ENCODE measurements at places on chromosomes 7 and 10.

GRCh38 chr10:128723631-128724205 lies 597.5 kb upstream of the MKI67 start:
- DNase-seq = no peak

GRCh38 chr7:101882595-101883564 lies 65.5 kb downstream of the CUX1 start:
- peak; percentile 100 for DNase-seq

- DNase-seq = peak; percentile 65
Measured at GRCh38 chr7:150368884-150369747, 494 bp downstream of the REPIN1 start.

- no peak for DNase-seq
Measured at GRCh38 chr7:132456418-132456817, 119.9 kb downstream of the PLXNA4 start.

- DNase-seq = peak; percentile 2
Measured at GRCh38 chr7:124752310-124752709, 13.3 kb downstream of the GPR37 start.

DNA sequence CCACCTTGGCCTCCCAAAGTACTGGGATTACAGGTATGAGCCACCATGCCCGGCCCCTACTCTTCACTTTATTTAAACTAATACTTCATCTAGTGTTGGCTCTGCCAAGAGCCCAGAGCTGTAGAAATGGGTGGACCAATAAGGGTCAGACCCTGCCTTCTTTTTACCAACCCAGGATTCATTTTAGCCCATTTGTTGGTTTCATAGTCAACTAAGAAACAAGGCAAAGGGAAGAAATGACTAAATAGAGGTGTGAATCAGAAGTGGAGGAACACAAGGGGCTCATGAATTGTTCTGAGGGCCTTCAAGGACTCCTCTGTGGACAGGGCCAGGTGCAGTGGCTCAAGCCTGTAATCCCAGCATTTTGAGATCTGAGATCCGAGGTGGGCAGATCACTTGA lies 1.1 kb downstream of the ANKRD2 start:
- no peak for DNase-seq

- DNase-seq = no peak
Measured at GRCh38 chr7:1121886-1122831, 34.2 kb downstream of the GPER1 start.

DNA sequence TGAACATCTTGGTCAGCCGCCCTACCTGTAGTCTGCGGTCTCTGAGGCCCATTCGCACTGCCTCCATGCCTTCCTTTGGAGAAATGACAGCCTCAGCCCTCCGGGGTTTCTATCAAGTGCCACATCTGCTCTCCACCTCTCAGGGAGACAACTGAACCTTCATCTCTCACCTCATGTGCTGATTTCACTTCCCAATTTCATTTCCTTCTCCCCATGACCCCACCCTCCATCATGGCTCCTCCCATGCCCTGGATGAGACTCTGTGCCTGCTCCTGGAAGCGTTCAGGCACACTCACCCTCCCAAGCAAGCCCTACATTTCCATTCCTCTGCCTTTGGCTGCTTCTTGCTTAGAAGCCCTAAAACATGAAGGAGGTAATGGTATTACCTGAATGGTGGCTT lies 7.8 kb upstream of the SCD start:
- DNase-seq = no peak

- no peak for DNase-seq
Measured at GRCh38 chr7:7151285-7151684, 31.1 kb upstream of the C1GALT1 start.

DNA sequence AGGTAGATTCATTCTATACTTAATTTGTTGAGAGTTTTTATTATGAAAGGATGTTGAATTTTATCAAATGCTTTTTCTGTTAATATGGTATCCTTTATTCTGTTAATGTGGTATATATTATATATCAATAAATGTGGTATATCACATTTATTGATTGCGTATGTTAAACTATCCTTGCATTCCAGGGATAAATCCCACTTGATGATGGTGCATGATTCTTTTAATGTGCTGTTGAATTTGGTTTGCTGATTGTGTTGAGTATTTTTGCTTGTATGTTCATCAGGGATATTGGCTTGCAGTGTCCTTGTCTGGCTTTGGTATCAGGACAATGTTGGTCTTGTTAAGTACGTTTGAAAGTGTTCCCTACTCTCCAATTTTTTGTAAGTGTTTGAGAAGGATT lies 11.9 kb downstream of the LRMDA start:
- no peak for DNase-seq

GRCh38 chr10:5843686-5844344 lies 30.6 kb upstream of the GDI2 start:
- DNase-seq = no peak

DNA sequence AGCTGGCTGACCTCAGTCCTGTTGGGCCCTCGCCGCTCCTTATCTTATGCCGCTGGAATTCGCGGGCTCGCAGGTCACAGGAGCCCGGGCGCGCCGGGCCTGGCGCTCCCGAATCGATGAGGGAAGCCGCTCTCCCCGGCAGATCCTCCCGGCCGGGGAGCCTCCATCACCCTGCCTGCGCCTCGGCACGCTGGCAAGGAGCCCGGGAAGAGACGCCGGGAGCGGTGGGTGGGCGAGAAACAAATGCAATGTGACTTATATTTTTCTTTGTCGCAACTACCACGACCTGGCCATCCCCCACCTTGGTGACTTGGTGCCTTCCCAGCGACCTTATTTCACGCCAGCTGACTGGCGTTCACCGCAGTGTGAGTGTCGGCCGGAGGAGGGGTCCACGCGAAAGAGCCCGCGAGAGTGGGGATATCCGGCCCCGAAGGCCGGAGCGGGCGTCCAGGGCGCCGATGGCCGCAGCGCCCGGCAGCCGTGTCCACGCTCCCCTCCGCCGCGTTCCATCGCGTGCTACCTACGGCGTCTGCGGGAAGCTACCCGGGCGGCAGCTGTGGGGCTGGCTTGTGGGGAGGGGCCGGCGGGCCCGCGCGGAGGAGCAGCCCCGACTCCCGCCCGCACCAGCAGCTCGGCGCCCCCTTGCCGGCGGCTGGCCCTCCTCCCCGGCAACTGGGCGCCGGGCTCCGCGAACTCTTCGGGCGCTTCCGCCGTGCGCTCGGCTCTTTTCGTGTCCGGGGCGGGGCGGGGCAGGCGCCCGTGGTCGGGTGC lies 494 bp upstream of the BMPR1A start:
- DNase-seq = peak; percentile 81

- peak; percentile 15 for DNase-seq
Measured at GRCh38 chr10:27319752-27320431, 79.3 kb upstream of the ACBD5 start.

DNA sequence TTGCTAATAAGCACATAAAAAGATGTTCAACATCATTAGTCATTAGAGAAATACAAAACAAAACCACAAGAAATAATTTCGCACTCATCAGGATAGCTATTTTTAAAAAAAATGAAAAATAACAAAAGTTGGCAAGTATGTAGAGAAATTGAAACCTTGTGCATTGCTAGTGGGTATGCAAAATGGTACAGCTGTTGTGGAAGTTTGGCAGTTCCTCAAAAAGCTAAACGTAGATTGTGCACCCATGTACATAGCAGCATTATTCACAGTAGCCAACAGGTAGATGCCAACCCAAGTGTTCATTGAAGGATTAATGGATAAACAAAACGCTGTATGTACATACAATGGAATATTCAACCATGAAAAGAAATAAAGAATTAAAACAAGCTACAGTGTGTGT lies 35.3 kb upstream of the STARD3NL start:
- DNase-seq = no peak

GRCh38 chr10:75375838-75376237 lies 25.7 kb downstream of the ZNF503 start:
- no peak for DNase-seq

- no peak for DNase-seq
Measured at GRCh38 chr7:309586-310228, 19.7 kb downstream of the FOXL3 start.

DNA sequence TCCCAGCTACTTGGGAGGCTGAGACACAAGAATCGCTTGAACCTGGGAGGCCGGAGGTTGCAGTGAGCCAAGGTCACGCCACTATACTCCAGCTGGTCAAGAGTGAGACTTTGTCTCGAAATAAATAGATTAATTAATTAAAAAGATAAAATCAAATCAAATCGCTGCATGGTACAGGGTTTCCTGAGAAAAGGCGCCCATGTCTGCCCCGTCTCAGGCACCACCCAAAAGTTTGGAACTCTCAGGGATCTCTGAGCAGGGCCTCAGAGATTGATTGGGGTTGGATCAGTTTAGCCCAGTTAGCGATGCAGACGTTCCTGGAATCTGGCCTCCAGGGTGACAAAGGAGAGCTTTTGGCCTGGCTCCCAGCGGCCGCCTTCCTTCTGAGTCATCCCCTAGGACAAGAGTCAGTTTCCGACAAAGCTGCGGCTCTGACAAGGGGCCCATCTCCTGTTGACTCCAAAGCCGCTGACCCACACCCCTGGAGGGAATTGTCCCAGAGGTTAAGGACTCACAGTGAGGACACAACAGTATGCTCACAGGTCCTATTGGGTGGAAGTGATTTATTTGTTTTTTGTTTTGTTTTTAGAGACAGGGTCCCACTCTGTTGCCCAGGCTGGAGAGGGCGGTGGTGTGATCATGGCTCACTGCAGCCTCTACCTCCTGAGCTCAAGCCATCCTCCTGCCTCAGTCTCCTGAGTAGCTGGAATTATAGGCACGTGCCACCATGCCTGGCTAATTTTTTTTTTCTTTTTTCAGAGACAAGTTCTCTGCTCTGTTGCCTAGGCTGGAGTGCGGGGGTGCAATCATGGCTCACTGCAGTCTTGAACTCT lies 6.8 kb downstream of the ORAI2 start:
- DNase-seq = peak; percentile 87

GRCh38 chr10:102419269-102420180 lies 940 bp upstream of the PSD start:
- DNase-seq = peak; percentile 30

GRCh38 chr10:130354976-130355795 lies 219.0 kb downstream of the GLRX3 start:
- no peak for DNase-seq

GRCh38 chr7:18320971-18321567 lies 174.5 kb upstream of the HDAC9 start:
- peak; percentile 54 for DNase-seq

DNA sequence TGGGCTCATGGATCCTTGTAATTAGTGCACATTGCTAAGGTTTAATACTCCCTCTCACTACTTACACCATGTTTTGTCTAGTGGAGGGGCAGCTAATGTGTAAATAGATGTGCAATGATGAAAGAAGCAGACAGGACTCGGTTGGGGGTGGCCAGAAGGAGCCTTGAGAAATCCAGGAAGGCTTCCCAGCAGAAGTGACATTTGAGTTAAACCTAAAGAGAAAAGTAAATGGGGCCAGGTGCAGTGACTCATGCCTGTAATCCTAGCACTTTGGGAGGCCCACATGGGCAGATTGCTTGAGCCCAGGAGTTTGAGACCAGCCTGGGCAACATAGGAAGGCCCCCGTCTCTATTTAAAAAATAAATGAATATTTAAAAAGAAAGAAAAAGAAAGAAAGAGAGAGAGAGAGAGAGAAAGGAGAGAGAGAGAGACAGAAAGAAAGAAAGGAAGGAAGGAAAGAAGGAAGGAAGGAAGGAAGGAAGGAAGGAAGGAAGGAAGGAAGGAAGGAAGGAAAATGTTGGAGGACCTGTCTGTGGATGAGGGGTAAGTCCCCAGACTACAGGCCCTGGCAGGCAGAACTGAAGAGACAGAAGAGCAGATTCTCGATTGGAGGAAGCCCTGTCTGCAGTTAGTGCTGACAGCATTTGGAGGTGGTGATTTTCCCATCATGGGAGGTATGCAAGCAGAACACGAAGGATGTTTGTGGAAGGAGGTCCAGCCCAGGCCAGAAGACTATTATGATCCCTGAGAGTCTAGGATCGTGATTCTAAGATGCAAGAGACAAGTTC lies 3.6 kb downstream of the ELN start:
- DNase-seq = no peak

GRCh38 chr7:12939694-12940093 lies 252.3 kb downstream of the ARL4A start:
- DNase-seq = no peak

DNA sequence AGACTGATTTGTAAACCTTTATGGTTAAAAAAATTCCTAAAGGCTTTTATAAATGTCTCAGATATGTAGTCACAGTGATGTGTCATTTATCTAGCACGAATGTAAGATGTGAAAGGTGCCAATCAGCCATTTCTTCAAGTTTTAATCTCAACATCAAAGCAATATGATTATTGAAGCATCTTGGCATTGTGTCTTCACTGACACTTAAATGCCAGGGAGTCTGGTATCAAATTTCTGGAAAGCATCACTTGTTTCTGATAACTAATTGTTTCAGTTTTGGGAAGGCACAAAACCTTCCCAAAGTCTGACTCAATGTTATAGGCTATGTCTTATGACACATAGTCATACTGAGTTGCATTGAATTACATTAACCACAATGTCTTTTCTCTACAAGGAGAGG lies 492.0 kb upstream of the CNTNAP2 start:
- peak; percentile 52 for DNase-seq

GRCh38 chr7:128253701-128254100 lies 12.6 kb downstream of the LEP start:
- no peak for DNase-seq

DNA sequence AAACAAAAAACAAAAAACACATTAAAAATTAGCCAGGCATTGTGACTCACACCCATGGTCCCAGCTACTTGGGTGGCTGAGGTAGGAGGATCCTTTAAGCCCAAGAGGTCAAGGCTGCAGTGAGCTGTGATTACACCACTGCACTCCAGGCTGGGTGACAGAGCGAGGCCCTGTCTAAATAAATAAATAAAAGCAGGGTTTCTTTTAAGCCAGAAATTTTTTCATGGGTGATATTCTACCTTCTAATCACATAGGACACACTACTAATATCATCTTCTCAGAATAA lies 14.2 kb upstream of the SVIL start:
- DNase-seq = peak; percentile 38

- no peak for DNase-seq
Measured at GRCh38 chr7:137916980-137917645, 70.3 kb upstream of the DGKI start.

DNA sequence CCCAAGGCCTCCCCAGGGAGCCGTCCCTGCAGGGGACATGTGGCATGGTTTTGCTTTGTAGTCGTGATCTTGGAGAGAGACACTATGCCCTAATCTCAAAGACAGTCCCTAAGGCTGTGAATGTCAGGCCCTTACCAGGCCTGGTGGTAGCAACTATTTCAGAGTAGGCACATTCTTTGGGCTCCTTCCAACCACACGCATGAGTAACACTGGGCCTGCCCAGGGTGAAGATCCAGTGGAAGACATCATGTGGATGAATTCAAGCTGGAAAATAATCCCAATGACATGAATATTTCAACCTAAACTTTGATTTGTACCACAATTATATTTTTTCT lies 39.5 kb upstream of the INSIG1 start:
- peak; percentile 87 for DNase-seq

Data from fibroblast of skin of right biceps (primary cell).